ENCODE measurements at places on chromosomes 13 and 19.

DNA sequence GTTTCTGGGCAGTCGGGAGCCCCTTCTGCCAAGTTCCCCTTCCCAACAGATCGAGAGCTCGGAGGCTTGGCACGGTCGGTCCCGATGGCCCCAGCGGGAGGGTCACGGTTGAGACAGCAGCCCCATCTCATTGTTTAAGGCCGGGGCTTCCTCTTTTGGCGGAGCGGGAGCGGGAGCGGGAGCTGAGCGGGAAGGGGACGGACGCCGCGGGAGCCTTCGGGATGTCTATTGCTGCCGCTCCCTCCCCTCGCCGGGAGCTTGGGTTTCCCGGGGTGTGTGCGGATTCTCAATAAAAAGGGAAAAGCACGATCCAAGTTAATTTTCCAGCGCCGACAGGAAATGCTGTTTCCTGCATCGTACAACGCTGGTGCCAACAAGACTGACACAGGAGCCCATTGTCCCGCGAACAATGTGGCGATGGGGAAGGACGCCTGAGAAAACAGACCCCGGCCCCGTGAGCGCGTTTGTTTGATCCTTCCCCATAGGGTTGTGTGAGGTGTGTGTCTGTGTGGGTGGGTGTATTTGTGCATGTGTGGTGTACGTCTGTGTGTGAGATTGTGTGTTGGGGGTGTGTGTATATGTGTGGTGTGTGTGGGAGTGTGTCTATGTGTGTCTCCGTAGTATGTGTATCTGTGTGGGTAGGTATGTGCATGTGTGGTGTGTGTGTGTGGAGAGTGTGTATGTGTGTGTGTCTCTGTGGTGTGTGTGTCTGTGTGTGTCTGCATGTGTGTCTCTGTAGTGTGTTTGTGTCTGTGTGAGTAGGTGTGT is 36.3 kb upstream of the FLT1 start:
- no peak for DNase-seq

- DNase-seq: no peak
Measured at GRCh38 chr19:843836-844545, 3.2 kb downstream of the PRTN3 start.

DNA sequence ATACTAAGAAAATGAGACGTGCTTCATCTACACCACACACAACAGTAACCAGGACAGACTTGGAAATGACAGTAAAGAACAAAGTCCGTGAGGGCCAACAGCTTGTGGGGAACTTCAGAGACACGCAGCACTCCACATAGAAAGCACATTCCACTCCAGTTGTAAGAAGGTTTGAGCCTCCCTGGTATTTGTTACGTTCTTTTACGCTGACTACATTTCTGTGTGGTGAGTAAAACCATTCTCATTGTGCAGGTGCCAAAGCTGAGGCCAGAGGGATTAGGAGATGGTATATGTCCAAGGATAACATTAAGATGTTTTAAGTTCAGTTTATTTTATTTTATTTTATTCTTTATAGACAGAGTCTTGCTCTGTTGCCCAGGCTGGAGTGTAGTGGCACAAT is 1189.9 kb downstream of the UQCRFS1 start:
- no peak for DNase-seq

DNA sequence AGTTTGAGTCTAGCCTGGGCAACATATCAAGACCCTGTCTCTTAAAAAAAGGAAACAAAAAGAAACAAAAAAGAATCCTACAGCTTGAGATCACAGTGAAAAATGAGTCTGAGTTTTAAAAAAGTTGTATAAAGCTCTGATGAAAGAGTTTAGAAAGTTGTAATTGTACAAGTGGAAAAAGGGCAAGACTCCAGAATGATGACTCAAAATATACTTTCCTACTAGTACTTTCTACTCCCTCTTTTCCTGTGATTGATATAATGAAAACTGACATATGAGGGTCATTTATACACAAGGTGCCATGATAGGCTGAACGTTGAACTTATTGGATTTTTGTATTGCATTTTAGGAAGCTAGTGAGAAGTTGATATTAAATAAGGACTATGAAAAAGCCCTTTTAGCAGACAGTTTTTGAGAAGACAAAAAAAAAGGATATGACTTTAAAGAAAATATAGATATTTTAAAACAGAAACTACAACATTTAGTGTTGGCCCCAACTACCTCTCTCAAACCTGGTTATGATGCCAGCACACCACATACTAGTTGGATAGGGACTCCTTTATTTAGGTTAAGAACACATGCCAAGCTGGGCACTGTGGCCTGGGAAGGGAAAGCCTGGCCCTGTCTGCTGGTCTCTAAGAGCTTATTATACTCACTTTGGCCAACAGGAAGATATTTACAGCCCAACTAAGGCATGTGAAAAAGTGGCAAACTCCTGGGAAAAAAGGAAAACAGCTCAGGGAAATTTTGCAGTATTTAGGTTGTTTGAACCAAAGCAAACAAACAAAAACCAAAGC is 116.6 kb downstream of the KL start:
- DNase-seq: no peak

DNA sequence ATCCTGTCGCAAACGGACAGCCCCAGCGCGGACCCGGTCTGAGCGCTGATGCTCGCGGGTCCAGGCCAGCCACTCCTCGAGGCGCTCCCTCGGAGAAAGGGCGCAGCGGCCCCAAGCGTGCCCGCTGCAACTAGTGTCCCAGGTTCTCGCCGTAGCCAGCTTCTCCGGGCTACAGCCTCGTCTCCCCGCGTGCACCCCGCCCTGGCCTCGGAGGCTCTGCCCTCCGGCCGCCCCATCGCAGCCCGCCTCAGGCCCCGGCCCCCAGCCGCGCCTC is 487 bp downstream of the FLT1 start:
- DNase-seq: no peak

DNA sequence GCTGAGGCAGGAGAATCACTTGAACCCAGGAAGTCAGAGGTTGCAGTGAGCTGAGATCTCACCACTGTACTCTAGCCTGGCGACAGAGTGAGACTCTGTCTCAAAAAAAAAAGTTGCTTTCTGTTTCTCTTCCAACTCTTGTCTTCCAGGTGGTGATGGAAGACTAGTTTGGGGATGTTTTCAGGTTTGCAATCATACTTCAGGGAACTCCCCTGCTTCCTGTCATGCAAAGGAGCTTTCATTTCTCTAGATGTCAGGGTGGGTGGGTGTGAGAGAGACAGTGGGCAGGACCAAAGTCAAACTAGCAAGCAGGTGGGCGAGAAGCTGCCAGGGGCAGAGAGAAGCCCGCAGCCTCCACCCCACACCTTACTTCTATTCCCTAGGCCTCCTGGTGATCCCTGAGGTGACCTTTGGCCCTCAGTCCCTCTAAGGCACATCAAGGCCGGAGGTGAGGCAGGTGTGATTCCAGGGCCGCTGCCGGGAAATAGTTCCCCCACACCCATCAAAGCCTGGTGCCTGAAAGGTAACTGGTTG is 25.7 kb downstream of the CCNE1 start:
- DNase-seq: no peak

- no peak for DNase-seq
Measured at GRCh38 chr13:26424181-26424580, 133.3 kb upstream of the WASF3 start.

GRCh38 chr13:87398047-87398446 is 273.1 kb upstream of the SLITRK5 start:
- DNase-seq: no peak

GRCh38 chr13:34750078-34750931 is 191.8 kb upstream of the NBEA start:
- DNase-seq: peak; percentile 30

DNA sequence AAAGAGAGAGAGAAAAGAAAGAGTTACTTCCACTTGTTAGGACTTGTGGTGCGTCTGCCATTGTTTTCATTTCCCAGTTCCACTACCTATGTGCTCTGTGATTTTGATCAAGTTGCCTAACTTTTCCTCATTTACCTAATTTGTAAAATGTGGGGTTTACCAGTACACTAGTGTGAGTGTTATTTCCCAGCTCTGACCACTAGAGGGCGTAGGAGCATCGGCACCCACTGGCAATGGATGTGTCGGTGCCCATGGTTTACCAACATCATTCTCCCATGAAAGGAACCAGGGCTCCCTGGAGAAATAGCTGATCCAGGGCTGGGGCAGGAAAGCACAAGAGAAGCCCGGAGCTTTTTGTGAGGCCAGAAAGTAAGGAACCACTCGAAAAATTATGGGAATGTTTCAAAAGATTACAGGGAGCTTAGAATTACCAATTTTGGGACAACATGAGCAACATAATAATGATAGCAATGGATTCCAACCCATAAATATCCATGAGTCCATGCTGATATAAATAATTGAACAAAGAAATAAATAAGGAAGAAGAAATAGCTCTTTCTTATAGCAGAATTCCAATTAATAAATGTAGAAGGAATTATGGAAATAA is 15.1 kb upstream of the CEACAM4 start:
- DNase-seq: peak; percentile 1

DNA sequence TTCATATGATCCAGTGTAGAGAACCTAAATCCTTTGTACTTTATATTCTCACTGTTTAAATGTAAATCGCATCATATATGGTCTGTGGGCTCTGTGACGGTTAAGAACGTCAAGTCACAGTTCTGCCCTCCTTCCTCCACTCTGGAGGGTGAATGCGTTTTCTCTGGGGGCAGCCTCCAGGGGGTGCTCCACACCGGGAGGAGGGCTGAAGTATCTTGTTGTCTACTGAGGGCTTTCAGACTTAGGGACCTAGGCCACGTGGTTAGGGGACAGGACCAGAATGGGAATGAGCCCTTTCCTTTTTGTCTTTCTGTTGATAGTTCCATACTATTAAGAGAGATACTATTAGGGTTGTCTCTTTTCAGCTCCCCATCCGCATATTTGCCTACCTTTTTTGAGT is 504.9 kb downstream of the FGF9 start:
- no peak for DNase-seq

DNA sequence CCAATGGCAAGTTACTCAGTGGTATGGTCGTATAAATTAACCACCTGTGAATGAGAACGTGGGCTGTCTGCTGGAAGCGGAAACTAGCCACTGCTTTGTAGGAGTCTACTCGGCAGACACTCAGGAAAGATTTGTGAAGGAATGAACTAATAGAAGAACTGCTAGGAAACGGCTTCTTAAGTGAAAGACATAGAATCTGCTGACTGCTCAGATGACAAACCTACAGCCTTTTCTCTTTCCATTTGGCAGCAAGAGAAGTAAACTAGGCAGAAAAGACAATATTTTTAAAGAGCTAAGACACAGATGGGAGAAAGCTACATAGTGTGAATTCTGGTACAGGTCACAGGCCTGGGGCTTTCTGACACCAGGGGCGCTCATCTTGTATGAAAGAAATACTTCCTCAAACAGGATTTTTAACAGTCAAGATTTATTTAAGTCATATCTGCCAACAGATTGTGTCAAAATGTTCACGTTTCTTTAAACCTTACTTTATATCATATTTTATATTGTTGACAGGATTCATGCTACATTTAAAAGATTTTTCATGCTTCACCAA is 78.4 kb downstream of the MIPEP start:
- no peak for DNase-seq

GRCh38 chr19:52248241-52248640 is 21.1 kb upstream of the ZNF766 start:
- peak; percentile 7 for DNase-seq

GRCh38 chr19:46069806-46070341 is 29.1 kb upstream of the IGFL4 start:
- no peak for DNase-seq

- DNase-seq: no peak
Measured at GRCh38 chr13:101178406-101178805, 237.9 kb downstream of the NALCN start.

DNA sequence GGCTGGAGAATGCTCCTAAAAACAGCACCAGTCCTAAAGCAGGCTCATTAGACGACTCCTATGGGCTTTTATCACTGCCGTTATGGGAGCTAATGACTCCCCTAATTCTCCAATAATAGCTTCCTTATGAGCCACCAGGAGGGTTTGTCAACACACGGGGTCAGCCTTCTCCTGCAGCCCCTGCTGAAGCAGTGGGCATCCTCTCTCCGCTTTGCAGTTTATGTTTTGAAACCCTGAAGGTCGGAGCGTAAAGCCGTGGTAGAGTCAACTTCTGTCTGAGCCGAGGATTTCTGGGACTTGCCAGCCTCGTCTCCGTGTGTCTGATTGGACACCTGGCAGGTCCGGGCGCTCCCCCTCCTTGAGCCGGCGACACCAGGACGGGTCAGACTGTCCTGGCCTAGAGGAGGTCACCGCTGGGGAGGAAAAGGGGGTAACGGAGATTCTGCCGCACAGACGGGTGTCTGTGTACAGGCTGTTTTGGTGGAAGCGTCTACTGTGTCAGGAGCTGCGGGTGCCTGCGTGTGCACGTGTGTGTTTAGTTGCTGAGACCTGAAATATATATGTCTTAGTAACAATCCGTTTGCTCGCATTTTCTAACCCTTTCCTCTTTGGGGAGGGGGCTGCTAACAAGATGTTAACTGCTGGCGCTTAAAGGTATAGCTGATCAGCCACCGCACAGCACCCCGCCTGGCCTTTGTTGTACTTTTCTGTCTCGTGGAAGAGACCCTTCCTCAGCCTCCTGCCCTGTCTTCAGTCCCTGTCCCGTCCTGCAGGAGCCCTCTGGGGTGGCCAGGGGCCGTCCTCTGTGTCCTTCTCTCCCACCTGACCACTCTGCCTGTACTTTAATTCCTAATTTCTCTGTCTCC is 1.9 kb downstream of the KDM4B start:
- no peak for DNase-seq

DNA sequence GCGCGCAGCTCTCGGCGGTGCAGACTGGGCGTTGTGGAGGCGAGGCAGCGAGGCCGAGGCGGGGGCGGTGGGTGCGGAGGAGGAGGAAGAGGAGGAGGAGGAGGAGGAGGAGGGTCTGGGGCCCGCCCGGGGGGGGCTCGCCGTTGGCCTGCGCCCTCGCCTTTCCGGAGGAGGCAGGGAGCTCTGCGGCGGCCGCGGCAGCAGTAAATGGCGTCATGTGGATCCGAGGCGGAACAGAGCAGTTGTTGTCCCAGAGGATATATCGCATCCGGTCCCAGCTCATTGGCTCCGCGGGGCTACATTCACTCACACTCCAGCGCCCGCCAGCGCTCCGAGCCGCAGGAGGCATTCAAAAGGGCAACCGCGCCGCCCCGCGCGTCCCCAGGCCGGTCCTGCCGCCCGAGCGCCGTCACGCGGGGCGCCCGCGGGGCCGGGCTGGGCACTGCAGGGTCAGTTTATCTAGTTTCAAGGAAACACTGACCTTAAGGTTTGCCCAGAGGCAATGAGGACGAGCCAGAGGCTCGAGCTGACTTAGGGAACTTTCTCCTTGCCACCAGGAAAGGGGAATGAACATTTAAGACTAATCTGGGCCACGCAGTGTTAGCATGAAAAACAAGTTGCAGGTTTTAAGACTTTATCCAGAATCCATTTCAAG is at the start of gene SPRY2:
TSS of gene SPRY2 (minus strand) at position 26 of the 655 bp plus-strand sequence. CDS start 3,421 bp downstream, outside the sequence.
- DNase-seq: peak; percentile 32

GRCh38 chr19:53655042-53655665 is 23.4 kb downstream of the DPRX start:
- DNase-seq: no peak
